Neural cell (in vitro differentiated cells): ENCODE measurements at places on chromosomes 11 and 22. TPM values are rescaled to one million over a fixed set of nuclear protein-coding genes. Genes with fewer than 3 reads are reported as not detected.

SYT7 gene
- 14.0 and 21.8 TPM in 2 replicates for polyA plus RNA-seq

BTBD18 gene
- not detected in 2 replicates for polyA plus RNA-seq

CLMP gene
- polyA plus RNA-seq, result 0.14 TPM in 1 of 2 replicates, not detected in the other

GLYATL1 gene
- polyA plus RNA-seq, result 0.64 and 0.84 TPM in 2 replicates

PRR33 gene
- not detected in 2 replicates for polyA plus RNA-seq

POLR2F gene
- 170 and 195 TPM in 2 replicates for polyA plus RNA-seq

IGSF9B gene
- polyA plus RNA-seq, result 2.3 and 4.8 TPM in 2 replicates

FAM227A gene
- polyA plus RNA-seq, result 14.0 and 16.9 TPM in 2 replicates

PVALB gene
- not detected in 2 replicates for polyA plus RNA-seq
